Hematopoietic multipotent progenitor cell treated with erythropoietin and hydrocortisone succinate and interleukin-3 and kit ligand, for 4 days (in vitro differentiated cells): ENCODE measurements at places on chromosomes 4 and X.

GRCh38 chr4:1166509-1167243 is 5.7 kb downstream of the SPON2 start:
- no peak for DNase-seq

- no peak for DNase-seq
Observed at GRCh38 chr4:7692451-7693236, 247.0 kb downstream of the AFAP1 start.

DNA sequence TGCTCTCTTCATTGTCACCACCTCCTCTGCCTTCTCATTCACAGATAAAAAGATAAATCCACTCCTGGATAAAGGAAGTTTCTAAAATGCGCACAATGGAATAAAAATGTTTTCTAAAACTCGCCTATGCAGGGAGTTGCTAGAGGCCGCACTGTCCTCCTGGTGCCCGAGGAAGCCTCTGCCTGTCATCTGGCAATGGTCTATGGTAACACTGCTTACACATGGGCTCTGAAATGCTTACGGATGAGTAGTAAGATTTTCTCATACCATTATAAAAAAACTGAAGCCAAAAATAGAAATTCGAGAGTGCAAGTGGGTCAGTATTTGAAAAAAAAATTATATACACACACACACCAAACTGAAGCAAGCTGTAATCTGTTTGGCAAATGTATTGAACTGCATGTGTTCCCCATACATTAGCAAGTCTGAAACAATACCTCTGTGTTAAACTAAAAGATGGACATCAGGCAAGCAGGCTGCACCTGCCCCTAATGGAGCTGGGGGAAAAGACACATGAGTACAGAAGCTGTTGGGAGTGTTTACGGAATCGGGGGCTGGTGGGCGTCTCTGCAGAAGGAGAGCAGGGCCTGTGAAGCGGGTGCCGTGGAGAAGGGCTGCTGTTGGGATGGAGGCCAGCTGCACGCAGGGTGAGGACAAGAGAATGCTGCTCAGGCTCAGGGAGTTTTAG is 103.3 kb upstream of the FAT1 start:
- DNase-seq, result no peak

GRCh38 chr4:78770091-78770642 is 6.0 kb upstream of the BMP2K start:
- DNase-seq, result peak; percentile 39

GRCh38 chrX:36407836-36408235 is 488.3 kb downstream of the CFAP47 start:
- DNase-seq, result no peak
